ENCODE measurements at places on chromosomes 12 and 14.

DNA sequence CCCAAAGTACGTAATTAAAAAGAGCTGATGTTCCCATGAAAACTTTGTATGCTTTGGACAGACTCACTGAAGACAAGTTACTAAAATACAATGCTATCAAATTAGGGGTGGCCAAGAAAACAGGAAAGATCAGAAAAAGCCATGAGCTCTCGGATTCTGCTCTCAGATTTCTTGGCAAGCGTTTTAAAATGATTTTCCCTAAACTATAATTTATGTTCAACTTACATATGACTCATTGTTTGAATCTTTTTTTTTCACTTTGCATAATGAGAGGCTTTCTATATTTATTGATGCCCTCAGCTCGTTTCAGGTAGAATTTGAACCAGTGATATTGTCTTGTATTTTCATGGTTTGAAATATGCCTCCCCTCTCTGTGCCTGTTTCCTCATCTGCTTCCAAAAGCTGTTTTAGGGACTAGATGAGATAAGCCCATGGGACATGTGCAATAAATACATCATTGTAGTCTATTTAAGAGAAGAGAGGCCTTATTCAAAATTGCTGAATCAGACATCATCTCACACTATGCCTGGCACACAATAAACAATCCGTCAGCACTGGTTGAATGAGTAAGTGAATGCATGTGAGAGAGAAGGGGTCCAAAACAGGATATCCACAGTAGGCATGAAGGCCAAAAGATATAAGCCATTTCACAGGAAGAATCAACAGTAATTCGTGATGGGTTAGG lies 4.7 kb upstream of the IPO8 start:
- DNase-seq, result no peak

DNA sequence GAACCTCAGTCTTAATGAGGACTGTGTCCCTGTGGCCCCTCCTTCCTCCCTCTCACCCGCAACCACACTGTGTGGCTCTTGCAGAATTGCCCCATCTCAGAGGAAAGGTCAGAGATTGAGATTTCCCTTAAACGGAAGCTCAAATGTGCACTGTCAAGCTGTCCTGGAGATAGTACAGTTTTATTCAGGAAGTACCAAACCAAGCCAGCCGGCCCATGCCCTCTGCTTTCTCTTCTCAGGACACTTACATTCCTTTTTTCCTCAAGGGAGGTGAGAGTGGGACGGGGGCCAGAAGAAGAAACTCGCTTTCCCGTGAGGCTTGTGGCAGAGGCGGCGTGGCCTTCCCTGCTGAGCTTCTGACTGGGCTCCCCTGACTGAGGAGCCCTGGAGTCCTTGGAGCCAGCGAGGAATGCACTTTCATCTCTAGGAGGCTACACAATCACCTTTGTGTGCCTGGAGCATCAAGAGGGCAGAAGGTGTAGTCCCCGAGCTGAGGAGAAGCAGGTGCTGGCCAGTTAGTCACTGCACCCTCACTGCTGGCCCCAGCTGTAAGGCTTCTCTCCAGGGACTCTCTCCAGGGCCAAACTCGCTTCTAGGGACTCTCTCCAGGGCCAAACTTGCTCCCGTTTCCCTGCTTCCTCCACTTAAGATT lies 24.1 kb upstream of the ATP2A2 start:
- DNase-seq, result no peak

DNA sequence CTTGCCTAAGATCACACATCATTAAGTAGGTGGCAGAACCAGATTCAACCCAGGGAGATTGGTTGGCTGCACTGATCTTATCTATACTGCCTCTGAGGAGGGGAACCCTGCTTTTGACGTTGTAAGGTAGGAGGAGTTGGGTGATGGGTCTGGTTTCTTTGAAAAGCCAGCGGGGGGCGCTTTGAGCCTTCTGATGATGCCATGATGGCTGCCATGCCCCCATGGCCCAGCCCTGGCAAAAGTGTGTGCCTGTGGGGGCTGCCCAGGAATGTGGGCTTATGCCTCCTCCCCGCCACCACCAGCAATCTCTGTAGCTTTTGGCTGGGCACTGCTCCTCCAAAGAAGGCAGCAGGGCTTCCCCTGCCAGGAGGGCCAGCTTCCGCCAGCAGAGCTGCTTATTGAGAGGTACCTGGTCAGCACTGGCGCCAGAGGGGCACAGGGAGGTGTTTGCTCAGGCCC lies 224.3 kb downstream of the SLC41A2 start:
- no peak for DNase-seq

DNA sequence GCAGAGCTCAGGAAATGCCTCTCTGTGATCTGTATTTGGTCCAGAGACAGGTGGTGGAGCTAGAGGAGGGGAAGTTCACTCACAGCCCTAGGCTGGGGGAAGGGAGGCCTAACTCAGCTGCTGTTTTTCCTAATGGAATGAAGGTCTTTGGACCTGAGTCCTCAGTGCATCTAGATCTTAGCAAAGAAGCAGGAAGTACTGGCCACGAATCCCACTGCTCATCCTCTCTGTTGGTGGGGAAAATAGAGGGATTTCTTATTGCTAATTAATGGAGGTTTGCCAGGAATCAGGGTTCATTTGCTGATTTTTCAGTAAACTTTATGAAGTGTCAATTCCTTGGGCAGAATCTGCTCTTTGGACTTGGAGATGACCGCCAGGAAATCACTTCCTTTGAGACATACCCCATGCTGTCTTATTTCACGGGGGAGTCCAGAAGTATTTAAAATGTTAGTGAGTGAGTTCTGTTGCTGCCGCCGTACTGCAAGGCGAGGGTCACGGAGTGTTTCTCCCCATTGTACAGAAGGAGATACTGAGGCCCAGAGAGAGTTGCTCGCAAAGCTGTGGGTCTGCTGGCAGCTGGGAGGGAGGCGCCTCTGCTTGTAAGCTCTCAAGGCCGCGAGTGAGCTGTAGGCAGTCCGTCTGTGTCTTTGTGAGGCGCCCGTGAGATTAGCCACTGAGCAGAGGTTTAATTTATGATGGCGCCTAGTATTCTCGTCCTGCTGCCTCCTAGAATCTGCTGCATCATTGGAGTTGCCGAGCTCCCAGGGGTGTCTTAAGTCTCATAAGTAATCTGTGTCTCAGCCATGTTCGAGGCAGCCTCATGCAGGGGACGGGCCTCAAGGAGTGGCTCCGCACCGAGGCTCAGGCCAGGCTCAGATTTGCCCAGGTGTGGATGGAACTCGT lies 88.2 kb downstream of the TSPAN9 start:
- no peak for DNase-seq

GRCh38 chr12:106140223-106140986 lies 1.7 kb upstream of the NUAK1 start:
- no peak for DNase-seq

DNA sequence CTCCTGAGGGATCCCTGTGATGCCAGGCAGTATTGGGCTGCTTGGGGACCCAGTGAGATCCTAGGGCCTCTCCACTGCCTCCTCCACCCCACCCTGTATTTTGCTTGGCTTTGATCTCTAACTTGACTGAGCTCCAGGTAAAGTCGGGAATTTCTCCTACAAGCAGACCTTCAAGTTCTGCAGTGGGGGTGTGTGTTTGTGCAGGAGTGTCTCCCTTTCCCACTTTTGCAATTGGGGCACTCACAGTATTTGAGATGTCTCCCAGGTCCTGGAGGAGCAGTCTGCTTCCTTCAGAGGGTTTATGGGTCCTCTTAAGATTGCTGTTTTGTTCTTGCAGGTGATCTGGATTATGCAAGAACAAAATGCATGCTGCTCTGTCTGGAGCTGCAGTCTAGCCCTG lies 68.9 kb downstream of the ALG10B start:
- DNase-seq, result no peak

DNA sequence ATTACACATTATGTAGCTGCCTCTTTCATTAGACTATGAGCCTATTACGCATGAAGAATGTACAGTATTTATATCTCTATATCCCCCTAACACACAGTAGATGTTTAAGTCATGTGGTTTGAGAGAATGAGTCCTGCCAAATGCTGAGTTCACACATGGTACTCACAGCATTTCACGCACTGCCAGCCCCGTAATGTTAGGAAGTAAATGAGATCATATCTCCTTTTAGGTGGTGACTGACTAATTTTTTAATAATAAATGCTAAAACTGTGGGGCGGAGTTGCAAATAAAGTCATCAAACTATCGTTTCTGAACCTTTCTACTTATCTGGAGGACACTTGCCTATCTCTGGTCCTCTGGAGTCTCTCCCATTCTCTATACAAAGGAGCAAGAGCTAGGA lies 343.8 kb downstream of the ADAMTS20 start:
- no peak for DNase-seq

DNA sequence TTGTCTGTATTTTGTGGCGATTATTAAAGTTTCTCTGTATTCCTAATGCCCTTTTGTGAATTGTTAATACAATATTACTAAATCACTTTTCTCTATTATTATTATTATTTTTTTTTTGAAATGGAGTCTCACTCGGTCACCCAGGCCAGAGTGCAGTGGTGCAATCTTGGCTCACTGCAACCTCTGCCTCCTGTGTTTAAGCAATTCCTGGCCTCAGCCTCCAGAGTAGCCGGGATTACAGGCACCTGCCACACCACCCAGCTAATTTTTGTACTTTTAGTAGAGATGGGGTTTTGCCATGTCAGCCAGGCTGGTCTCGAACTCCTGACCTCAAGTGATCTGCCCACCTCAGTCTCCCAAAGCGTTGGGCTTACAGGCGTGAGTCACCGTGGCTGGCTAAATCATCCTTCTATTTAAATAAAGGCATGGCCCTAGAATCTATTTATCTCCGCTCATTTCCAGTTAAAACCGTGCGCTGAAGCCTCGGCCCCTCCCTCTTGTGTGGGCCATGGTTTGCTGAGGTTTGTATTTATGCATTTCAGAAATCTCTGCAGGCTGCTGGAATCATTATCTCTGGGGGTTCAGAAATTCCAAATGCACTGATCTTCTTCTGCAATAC lies 1136.4 kb upstream of the TMEM132C start:
- DNase-seq, result no peak

DNA sequence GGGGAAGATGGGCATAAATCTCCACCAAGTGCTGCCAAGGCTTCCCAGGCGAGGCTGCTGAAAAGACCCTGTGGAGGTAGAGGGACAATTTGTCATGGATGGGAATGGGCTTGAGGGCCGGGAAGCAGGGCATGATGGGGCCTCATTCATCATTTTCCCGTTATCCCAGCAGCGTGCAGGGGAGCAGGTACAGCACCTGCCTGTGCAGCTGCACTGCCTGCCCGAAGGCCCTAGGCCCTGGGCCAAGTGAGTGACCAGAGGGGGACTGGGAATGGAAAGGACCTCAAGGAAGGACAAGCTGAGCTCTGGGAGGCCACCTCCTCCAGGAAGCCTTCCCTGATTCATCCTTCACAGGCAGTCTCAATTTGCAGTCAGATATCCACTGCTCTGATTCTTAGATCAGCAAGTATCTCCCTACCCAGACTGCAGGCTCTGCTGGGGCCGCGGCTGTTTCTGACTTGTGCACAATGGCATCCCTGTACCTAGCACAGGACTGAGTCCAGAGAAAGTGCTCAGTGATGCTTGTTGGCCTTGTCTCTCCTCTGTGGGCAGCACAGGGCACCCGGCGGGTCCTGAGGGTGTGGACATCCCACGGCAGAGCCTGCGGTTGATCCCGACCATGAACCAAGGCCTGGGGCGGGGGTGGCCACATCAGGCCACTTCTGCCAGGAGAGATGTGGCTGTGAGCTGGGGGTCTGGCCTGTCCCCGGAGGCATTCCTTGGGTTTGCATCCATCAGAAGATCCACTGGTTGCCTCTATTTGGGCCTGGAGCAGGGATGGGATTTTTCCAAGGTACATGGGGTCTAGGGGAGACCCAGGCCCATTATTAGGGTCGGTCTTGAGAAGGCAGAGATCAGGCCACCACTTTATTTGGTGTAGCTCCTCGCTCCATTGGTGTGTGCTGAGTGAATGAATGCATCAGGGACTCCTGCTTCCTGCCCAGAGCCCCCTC lies 167.3 kb upstream of the RTL1 start:
- no peak for DNase-seq

DNA sequence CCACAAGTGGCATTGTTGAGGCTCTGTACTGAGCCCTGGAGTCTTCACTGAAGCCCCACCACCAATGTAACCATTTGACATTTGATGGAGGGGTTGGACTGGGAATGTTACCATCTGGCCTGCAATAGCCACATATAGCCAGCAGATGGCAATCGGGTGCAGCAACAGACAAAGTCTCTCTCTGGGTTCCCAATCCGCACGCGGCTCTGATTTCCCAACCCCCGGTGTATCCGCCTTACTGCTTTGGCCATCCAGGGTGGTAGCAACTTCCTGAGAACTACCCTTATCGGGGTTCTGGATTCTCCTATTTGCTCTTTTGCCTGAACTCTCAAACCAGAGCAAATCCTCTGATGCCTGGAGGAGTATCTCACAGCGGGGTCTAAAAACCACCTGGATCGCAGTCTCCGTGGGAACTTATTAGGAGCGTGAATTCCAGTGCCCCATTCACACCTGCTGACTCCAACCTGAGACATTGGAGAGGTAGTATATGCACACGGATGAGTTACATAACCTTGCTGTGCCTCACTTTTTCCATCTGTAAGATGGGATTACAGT lies 14.2 kb downstream of the VRTN start:
- peak; percentile 44 for DNase-seq

GRCh38 chr12:107891967-107892366 lies 117.5 kb downstream of the ASCL4 start:
- DNase-seq, result no peak

GRCh38 chr14:58864751-58865513 lies 227.2 kb downstream of the DACT1 start:
- no peak for DNase-seq

- no peak for DNase-seq
Observed at GRCh38 chr12:64780132-64780530, 20.9 kb upstream of the GNS start.

DNA sequence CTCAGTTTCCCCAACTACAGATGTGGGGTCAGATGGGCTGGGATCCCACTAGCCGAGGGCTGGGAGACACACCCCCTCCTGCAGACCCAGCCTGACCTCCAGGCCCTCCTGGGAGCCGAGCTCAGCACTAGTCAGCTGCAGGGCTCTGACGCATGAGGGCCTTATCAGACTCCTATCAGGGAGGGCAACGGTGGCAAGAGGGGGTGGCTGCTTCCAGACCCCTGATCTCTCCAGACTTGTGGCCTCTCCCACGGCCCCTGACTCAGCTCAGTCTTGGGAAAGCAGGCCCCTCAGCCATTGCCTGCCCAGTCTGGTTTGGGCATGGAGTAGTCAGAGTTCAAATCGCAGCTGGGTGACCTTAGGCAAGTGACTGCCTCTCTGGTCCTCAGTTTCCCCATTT lies 2.5 kb downstream of the RASAL1 start:
- DNase-seq, result no peak

GRCh38 chr14:69960296-69960695 lies 81.1 kb downstream of the SMOC1 start:
- DNase-seq, result no peak

- no peak for DNase-seq
Observed at GRCh38 chr12:110343114-110343513, 60.4 kb downstream of the ANAPC7 start.

GRCh38 chr12:30796891-30797371 lies 42.2 kb upstream of the CAPRIN2 start:
- DNase-seq, result no peak

- DNase-seq, result no peak
Observed at GRCh38 chr12:94587266-94588241, 62.8 kb downstream of the TMCC3 start.

DNA sequence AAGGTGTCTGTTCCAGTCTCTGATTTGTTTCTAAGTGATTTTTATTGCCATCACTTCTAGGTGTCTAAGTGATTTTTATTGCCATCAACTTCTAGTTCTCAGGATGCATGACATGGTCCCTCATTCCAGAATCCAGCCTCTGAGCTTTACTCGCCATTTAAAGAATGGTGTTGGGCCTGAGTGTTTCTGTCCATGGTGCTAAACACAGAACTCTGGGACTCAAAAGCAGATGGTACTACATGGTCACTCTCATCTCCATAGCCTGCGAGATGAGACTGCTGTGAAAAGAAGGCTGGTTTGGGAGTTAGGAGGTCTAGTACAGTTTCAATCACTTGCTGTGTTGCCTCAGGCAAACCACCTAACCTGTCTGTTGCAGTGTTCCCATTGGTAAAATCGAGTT lies 276.6 kb downstream of the NRXN3 start:
- DNase-seq, result no peak
